Upper lobe of right lung (tissue), 1 donor: ENCODE measurements at places on chromosomes 5 and 9.

DNA sequence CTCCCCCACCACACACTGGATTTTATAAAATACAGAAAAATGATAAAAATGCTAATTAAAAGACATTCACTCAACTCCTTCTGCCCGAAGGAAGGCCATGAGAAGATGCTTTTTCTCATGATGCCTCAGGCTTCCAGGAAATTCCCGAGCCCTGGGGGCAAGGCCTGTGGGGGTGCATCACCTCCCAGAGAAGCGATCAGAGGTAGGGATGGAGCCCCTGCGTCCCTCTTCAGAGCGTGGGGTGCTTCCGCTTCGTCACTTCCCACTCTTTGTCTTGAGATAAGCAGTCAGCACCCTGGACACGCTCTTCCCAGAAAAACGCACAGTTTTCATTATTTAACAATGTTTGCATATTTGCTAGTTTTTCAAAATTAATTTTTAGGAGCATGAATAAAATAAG lies 33.3 kb upstream of the SH3PXD2B start:
- no peaks in the 10 kb centered on the region for H3K4me1 ChIP-seq
- no peaks in the 10 kb centered on the region for H3K36me3 ChIP-seq
- DNase-seq: no peak
- H3K27me3 ChIP-seq: no peaks in the 10 kb centered on the region
- H3K27ac ChIP-seq: no peak overlapping the region
- H3K4me3 ChIP-seq: no peak overlapping the region

GRCh38 chr5:41843456-41844370 lies 26.5 kb downstream of the OXCT1 start:
- no peak overlapping the region for H3K27ac ChIP-seq
- no peak for DNase-seq
- H3K36me3 ChIP-seq: peaks cover 4% of the 10 kb centered on the region
- no peaks in the 10 kb centered on the region for H3K4me1 ChIP-seq

DNA sequence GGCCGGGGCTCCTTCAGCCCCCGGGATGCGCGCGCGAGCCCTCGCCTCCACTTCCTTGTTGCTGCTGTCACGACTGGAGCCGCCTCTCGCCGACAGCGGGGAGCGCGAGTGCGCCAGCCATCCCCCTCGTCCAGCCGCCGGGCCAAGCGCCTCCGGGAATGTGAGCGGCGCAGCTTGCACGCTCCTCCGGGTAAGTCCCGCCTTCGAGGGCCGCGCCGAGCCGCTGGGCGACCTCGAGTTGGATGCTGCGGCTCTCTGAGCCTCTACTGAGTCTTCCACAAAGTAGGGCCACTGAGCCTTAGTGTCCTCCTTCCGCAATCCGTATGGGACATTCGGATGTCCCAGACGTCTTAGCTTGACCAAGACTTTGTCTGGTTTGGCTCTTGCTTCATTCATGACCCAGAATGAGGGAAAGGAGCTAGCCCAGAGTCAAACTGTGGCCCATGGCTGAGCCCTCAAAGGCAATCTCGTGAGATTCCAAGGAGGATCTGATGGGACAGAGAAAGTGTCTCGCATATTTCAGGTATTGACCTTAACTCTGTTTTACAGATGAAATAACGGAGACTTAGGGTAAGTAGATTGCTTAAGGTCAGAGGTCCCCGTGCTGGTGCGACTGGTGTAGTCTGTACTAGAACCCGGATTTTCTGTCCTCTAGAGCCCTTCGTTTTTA lies 586 bp downstream of the HMGXB3 start:
- peak; percentile 84 for DNase-seq
- H3K27ac ChIP-seq: peak overlapping the region; percentile 94
- H3K27me3 ChIP-seq: no peaks in the 10 kb centered on the region
- peak overlapping the region; percentile 84 for H3K4me3 ChIP-seq

- no peaks in the 10 kb centered on the region for H3K27me3 ChIP-seq
- peaks cover 11% of the 10 kb centered on the region for H3K4me1 ChIP-seq
- DNase-seq: no peak
- no peak overlapping the region for H3K4me3 ChIP-seq
- no peaks in the 10 kb centered on the region for H3K36me3 ChIP-seq
Measured at GRCh38 chr9:106891286-106891685, 28.3 kb downstream of the ZNF462 start.

GRCh38 chr5:54517174-54517511 lies 416 bp upstream of the SNX18 start:
- no peak overlapping the region for H3K4me3 ChIP-seq
- H3K36me3 ChIP-seq: no peaks in the 10 kb centered on the region
- no peak for DNase-seq
- no peaks in the 10 kb centered on the region for H3K27me3 ChIP-seq
- H3K27ac ChIP-seq: no peak overlapping the region
- H3K4me1 ChIP-seq: peaks cover 23% of the 10 kb centered on the region

DNA sequence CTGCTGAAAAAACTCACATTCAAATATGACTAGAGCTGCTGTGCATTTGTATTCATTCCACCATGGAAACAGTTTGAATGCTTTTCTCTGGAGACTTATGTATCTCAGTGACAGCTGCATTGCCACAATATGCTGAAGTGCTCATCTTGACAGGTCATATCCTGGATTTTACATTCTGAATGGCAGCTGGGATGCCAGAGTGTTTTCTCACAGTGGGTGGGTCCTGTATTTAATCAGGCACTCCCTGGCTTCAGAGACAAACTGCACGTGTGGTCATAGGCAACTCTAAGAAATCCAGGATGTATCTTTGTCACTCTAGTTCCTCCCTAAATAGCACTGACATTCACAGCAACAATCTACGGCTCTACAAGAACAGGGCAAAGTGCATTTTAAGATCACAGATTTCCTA lies 75.6 kb downstream of the ST8SIA4 start:
- no peaks in the 10 kb centered on the region for H3K27me3 ChIP-seq
- H3K27ac ChIP-seq: peak overlapping the region; percentile 53
- H3K4me3 ChIP-seq: no peak overlapping the region
- H3K4me1 ChIP-seq: peaks cover 13% of the 10 kb centered on the region

- H3K27me3 ChIP-seq: no peaks in the 10 kb centered on the region
- H3K27ac ChIP-seq: no peak overlapping the region
- no peak overlapping the region for H3K4me3 ChIP-seq
Measured at GRCh38 chr9:117485176-117485575, 70.3 kb upstream of the ASTN2 start.

- peaks cover 16% of the 10 kb centered on the region for H3K4me1 ChIP-seq
- H3K4me3 ChIP-seq: no peak overlapping the region
- DNase-seq: no peak
- H3K36me3 ChIP-seq: peaks cover 79% of the 10 kb centered on the region
Measured at GRCh38 chr9:89359751-89360261, 41.5 kb downstream of the SECISBP2 start.
